T-helper 1 cell (primary cell): ENCODE measurements at places on chromosomes 16 and 17.

DNA sequence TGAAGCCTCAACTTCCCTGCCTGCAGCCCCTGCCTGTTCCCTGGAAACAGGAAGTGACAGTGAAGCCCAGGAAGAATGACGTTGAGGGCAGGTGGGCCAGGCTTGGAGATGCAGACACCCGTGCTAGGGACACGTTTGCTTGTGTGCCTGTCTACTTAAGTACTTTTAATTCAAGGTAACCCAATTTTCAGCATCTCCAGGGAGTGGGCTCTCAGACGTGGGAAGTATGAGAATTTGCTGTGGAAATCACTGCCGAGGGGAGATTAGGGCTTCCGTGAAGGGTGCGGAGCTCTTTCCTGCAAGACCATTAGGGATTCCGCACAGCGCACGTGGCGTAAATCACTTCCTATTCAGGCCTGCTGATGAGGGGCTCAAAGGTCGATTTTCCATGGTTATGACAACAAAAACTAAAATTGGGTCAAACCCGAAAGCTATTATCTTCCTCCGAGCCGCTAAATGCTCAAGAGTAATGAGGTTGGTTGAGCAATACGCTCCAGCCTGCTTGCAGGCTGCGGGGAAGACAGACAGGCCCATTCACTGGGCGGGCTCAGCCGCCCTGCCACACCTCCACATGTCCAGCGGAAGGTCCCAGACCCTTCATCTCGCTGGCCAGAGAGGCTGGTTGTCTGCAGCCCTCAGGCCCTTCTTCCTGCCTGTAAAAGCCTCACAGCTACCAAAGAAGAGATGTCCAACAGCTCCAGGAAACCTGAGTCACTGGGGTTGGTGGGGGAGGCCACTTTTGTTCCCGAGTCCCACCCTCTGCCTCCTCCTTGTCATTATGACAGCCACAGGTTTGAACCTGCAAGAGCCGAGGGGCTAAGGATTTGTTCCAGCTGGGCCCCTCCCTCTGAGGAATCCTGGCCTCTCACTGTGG lies 109.9 kb downstream of the RBFOX3 start:
- DNase-seq, result no peak

DNA sequence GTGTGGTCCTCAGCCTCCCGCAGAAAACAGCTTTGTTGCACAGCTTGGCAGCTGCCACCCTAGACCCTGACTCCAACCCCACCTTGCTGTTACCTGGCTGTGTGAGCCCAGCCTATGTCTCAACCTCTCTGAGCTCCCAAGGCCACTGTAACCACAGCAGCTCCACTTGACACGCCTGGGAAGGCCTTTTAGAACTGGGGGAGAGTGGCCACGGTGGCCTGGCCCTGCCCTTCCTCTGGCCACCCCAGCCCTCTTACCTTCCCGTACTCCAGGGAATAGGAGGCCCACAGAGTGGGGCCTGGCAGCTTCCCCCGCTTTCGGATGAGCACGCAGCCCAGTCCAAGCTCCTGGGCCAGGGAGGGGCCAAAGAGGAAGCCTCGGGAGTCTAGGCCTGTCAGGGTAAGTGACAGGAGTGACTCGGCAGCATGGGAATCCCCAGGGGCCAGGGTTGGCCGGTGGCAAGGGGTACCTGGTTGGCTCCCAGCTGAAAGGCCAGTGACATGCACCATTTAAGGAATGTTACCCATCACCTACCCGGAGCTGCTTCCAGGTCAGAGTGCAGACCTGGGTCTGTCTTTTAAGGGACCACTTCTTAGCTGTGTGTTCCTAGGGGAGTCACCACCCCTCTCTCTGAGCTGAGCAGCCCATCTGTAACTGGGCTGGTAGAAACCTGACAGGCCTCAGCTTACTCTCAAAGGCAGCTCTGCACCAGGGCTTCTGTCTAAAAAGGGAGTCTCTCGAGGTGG lies 1.4 kb downstream of the APRT start:
- DNase-seq, result no peak

DNA sequence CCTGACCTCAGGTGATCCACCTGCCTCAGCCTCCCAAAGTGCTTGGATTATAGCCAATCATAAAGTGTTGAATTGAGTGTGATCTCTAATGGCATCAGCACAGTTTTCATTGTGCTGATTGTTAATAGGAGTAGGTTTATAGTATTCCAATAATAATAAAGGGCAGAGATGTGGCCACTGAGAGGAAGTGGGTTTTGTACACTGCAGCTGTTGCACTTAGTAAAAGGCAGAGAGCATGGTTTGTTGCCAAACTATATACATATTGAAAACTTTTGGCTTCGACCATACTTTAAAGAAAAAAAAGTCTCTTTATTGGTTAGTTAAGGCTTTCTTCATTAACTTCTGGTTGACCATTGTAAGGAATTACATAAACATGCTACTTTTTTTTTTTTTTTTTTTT lies 185.9 kb downstream of the CDK5R1 start:
- DNase-seq, result no peak

DNA sequence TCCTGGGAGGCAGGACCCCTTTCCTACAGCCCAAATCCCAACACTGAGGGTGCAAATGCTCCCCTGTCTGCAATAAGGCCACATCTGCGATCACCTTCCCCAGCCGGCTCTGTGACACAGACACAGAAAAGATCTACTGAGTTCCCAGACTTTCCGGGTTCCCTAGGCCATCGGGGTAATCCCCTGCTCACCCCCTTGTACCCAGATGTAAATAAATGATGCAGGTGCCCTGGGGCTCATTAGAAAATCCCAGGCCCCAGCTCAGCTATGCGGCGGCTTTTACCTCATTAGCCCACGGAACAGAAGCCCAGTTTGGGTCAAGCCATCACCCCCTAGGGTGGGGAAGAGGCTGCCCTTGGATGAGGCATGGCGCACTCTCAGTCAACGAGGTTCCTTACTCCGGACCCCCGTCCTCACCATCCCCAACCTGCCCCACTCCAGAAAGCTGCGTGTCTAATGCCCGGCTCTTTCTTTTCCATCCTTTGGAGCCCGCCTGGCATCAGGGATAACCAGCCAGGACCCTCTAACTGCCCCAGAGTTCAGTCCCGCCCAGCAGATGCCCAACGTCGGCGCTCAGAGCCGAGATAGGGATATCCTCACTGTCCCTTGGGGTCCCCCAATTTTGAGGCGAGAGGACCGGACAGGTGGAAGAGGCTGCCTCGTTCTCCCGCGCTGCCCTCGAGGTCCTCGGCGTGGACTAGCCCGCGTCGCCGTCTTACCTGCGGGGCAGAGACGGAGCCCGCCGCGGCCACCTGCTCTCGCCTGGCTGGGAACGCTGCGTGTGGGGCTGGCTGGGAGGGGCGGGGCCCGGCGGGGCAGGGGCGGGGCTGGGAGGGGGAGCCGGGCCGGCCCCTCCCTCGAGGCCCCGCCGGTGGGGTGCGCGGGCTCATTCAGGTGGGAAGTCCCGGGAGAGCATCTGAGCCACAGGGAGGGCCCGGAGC lies at the start of gene ZNF385C:
Gene ZNF385C, minus strand, starts transcription at position 783 of the 941 bp plus-strand sequence. CDS start 35,417 bp downstream, outside the sequence.
- DNase-seq, result peak; percentile 55

DNA sequence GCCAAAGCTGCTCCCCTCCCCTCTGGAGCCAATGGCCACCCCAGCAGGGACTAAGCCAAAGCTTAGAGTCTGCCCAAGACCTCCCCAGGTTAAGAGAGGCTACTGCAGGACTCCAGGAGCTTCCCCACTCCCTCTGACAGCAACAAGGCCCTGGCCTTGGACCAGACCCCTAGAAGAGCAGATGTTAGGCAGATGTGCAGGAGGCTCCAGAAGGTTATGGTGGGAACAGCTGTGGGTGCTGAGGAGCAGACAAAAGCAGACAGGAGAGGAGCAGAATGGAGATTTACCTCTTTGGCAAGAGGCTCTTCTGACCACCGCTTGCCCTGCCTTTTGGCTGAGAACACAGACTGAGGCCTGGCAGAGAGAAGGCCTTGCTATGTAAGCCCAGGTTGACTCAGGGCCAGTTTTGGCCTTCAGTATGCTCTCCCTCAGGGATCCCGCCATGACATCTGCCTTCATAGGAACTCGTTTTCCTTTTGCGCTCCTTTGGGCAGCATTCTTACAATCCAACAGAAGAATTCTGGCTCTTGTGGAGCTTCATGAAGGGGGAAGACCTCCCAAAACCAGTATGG lies 113.0 kb downstream of the RBFOX3 start:
- DNase-seq, result no peak

DNA sequence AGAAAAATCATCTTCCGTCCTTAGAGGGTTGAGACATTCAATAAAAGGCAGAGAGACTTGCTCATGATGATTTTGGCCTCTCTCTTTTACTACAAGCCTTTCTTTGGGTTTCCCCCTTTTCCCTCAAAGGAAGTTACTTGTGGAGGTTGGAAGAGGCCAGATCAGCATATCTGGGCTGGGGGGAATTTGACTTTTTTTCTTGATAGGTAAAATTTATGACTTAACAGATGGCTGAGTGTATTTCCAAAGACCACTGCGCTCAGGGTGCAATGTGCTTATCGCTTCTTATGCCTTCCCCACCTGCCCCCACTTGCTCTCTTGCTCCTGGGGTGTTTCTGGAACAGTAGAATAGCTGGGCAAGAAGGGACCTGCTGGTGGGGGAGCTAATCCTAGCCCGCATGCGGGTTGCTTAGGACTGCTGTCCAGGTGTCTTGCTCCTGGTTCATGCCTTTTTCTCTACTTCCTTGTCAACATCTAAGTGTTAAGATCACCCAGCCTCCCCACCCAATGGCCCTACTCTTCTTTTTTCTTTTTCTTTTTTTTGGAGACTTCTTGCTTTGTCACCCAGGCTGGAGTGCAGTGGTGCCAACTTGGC lies 131.9 kb downstream of the MSI2 start:
- no peak for DNase-seq

- no peak for DNase-seq
Measured at GRCh38 chr16:70701998-70702397, 16.1 kb upstream of the MTSS2 start.

DNA sequence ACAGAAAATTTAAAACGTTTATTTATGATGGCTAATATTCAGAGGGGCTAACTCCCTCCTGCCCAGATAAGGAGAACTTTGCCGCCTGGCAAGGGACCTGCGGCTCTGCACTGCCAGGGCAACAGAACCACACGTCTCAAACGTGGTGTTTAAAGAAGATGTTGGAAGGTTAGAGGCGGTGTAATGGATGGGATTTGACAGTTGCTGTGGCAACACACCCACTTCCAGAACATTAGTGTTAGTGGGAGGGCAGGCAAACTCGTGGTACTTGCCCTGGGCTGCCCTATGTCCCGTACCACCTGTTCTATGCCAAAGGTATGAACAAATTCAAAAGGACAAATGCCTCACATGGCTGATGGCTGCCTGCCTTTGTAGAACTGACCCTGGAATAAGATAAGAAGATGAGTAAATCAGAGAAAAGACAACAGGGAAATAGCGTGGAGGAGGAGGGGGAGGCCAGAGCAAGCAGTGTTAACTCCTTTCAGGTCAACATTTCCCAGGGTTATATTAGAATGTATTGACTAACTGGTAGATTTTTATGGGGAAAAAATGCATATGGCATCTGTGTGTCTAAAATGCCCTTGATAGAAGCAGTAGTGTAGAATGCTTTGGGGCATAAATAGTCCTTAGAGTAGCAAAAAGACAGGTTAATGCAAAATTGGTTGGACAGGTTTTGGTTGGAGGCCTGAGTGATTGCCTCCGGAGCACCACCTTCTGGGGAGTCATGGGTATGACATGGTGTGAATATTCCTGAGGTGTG lies 30.8 kb downstream of the HLF start:
- peak; percentile 31 for DNase-seq

- DNase-seq, result no peak
Measured at GRCh38 chr17:17811381-17812210, 25.2 kb downstream of the SREBF1 start.

DNA sequence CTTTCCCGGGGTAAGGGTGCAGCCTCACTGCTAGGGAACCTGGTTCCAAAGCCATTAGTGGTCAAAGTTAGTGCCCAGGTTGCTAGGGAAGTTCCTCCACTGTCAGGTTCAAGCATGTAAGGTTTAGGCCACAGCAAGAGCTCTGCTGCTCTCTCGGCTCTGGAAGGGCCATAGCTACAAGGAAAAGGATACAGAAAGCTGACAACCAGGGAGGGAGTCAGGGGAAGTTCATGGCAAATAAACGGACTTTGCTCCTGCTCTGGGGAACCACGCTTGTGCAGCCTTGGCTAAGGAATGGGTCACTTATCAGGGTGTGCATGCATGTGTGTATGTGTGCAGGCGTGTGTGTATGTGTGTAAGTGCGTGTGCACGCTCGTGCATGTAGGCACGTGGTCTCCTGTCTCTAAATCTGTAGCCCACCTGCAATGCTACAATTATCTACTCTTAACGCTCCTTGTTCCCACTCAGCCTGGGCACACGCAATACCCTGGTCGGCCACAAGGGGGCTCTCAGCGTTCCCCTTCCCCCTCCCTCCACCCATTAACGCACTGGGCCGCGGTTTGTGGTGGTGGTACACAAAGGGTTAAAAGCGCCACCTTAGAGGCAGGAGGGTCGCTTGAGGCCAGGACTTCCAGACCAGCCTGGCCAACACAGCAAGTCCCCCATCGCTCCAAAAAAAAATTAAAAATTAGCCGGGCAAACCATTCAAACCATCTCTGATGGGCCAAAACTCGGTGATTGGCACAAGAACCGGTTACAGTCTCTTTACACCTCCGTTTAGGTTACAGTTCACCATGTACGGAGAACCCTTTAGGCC lies 48.4 kb upstream of the KDM8 start:
- peak; percentile 45 for DNase-seq

GRCh38 chr17:64200080-64201032 lies 62.7 kb downstream of the TEX2 start:
- no peak for DNase-seq

GRCh38 chr16:66798161-66798560 lies 3.2 kb downstream of the TERB1 start:
- no peak for DNase-seq

DNA sequence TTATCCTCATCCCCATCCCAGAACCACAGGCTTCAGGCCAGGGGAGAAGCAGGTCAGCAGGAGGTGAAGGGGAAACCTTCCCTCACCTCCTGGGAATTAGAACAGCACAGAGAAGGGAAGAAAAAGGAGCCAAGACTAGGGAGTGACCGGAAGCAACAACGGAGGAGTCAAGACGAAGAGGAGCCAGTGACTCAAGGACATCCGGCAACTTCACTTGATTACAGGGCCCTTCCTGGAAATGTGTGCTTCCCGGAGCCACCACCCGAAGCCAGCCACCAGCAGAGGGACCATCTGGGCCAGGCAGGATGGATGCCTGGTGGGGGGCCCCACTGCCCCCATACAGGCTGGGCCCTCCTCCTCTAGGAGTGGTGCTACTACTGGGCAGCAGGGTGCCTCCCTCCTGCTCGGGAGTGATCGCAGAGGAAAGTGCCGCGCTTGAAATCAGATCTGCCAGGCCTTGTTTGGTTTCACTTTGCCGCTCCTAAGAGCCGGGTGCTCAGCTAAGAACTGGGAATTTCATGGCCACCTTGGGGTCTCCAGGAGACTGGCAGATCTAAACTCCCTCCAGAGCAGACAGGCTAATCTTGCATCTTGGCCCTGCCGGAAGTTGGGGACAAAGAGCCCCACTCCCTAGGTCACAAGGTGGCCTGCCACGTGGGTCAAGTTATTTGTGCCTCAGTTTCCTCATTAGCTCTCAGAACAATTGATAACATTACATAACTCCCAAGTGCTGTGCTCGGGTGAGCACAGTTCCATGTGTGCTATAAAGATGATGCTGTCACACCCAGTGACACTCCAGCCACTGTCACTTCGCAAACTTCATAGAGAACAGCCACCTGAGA lies 6.6 kb downstream of the CDC42EP4 start:
- no peak for DNase-seq

- DNase-seq, result no peak
Measured at GRCh38 chr17:72125742-72126141, 4.9 kb downstream of the SOX9 start.
